ENCODE measurements at places on chromosomes 3 and 15. TPM values are rescaled to one million over a fixed set of nuclear protein-coding genes. Genes with fewer than 3 reads are reported as not detected.

Gene HDGFL3
- 10.1 TPM for total RNA-seq

Gene RBP2
- total RNA-seq, result not detected

Gene LIPC
- total RNA-seq, result not detected

Gene IL5RA
- not detected for total RNA-seq

Gene GPR160
- 11.1 TPM for total RNA-seq

Gene MED12L
- 3.0 TPM for total RNA-seq

DNA sequence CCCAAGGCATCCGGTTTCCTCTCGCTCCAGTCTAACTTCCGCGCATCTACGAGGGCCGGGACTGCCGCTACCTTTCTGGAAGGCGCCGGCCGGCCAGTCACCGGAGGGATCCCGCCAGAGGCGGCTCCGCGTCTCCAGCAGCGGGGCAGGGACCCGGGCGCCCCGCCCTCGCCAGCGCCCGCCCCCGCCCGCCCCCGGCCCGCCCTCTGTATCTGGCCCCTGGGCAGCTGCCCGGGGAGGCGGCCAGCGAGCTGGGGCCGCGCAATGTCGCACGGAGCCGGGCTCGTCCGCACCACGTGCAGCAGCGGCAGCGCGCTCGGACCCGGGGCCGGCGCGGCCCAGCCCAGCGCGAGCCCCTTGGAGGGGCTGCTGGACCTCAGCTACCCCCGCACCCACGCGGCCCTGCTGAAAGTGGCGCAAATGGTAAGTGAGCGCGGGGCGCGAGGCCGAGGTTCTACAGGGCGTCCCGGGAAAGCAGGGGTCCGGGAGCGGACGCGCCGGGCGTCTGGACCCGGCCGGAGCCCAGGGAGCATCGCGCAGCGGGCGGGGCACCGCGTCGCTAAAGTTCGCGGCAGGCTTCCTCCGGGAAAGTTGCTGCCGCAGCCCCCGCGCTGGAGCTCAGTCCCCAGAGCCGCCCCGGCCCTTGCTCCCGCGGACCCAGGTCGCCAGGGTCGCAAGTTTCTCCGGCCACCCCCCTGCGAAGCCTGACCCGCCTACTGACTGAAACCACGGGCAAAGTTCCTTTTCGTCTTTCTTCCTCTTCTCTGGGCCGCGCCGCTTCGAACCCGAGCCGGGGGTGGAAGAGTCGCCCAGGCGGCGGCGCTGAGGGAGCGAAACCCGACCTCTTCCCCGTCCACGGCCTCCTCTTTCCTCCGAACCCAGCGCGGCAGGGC, at the start of gene CMTM7:
Gene CMTM7, plus strand, starts transcription at position 211 of the 893 bp plus-strand sequence. Its CDS starts 54 bp downstream, at position 265.
- peak within 1 kb of the TSS; percentile 71 for H3K4me3 ChIP-seq
- no peaks in the 10 kb centered on the region for H3K27me3 ChIP-seq
- peak; percentile 85 for DNase-seq

- no peaks in the 10 kb centered on the region for H3K4me1 ChIP-seq
- H3K4me3 ChIP-seq, result no peak overlapping the region
- no peaks in the 10 kb centered on the region for H3K27me3 ChIP-seq
Observed at GRCh38 chr3:117705011-117705410, 995.4 kb downstream of the TUSC7 start.

GRCh38 chr3:49705390-49705960, 14.0 kb downstream of the AMIGO3 start:
- H3K4me1 ChIP-seq, result no peaks in the 10 kb centered on the region
- no peak for DNase-seq
- H3K27ac ChIP-seq, result no peak overlapping the region
- no peaks in the 10 kb centered on the region for H3K36me3 ChIP-seq
- H3K27me3 ChIP-seq, result no peaks in the 10 kb centered on the region

- DNase-seq, result no peak
- H3K4me3 ChIP-seq, result no peak overlapping the region
- H3K36me3 ChIP-seq, result no peaks in the 10 kb centered on the region
- no peak overlapping the region for H3K27ac ChIP-seq
Observed at GRCh38 chr3:24616110-24616829, 121.6 kb upstream of the THRB start.

DNA sequence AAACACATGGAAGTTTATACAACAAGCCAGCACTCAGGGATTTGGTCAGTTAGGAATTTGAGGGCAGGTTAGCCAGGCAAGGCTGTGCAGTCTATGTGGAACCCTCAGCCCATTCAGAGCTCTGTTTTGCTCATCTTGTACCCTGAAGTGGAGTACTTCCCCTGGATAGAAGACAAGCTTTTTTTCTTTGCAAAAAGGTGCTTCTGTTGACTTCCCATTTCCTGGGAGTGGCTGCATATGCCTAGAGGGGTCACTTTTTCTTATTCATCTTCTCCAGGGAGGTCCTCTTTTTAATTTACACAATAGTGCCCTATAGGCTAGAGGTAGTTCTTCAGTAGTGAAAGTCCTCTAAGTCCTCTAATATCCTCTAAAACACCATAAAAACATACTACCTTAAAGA, 225.0 kb upstream of the P2RY1 start:
- no peak overlapping the region for H3K4me3 ChIP-seq
- no peaks in the 10 kb centered on the region for H3K36me3 ChIP-seq
- no peaks in the 10 kb centered on the region for H3K4me1 ChIP-seq
- H3K27ac ChIP-seq, result no peak overlapping the region
- H3K27me3 ChIP-seq, result no peaks in the 10 kb centered on the region

DNA sequence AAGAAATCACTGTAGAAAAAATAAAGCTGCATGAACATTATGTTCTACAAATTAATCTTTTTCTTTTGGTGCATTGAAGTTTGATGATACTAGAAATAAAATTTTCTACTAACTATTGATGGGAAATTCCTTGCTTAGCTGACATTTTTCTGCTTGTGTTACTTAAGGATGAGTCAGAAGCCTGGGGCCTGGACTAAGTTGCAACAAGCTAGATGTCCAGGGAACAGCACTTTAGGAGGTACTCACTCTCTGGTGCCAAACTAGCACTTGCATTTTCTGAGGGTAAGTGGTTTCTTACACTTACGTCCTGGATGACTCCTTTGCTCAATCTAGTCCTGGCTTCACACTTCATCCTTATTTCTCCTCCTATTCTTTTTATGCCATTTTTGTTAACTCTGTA, 945.1 kb downstream of the IGSF11 start:
- H3K27ac ChIP-seq, result no peak overlapping the region
- no peak for DNase-seq
- H3K27me3 ChIP-seq, result no peaks in the 10 kb centered on the region
- no peak overlapping the region for H3K4me3 ChIP-seq
- no peaks in the 10 kb centered on the region for H3K4me1 ChIP-seq
- no peaks in the 10 kb centered on the region for H3K36me3 ChIP-seq

DNA sequence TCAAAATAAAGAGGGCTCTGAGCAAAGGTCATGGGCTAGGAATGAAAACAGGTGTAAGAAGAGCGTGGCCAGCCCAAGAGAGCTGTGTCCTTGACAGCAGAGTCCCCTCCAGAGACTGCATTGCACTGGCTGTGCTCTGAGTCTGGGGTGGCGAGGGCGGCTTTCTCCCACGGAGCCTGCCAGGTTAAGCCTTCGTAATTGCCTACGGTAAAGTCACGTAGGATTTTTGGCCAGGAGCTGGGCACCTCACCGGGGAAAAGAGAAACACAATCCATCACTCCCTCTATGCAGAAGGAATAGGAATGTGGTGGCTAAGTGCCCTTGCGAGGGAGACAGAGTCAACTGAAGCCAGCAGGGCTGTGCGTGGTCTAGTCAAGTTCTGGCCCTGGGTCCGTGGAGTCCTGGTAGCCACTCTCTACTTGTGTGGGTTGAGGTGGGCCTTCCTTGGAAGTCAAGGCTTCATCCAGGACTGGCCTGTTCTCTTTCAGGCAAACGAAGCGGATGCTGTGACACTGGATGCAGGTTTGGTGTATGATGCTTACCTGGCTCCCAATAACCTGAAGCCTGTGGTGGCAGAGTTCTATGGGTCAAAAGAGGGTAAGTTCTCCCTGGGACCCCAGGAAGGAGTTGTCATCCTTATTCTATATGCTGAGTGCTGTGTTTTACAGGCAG, 7.0 kb downstream of the TF start:
- no peak overlapping the region for H3K27ac ChIP-seq
- no peaks in the 10 kb centered on the region for H3K36me3 ChIP-seq
- no peak for DNase-seq
- H3K27me3 ChIP-seq, result peaks cover 8% of the 10 kb centered on the region

DNA sequence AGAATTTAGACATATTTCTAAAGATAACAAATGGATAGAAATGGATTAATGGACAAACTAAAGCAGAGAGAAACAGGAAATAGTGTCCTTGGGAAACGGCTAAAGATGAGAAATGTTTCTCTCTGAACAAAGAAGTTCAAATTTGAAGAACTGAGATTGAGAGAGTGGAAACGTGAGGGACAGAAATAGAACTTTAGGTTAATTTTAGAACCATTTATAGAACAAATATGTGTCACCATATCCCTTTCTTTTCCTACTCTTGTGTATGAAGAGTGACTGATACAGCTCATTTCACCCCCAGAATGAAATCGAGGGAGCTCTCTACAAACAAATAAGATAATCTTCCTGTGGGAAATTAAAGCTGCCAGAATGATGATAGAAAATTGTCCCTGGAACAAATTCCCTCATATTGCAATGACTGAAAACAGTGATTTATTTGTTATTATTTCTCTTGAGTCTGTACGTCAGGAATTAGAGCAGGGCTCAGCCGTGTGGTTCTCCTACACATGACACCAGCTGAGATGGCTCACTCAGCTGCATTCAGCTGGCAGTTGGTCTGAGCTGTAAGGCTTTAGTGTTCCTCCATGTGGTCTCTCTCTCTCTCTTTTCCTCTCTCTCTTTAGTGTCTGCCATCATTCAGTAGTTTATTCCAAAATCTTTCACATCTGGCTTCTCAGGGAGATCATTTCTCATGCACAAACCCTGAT, 46.6 kb upstream of the ARPP21 start:
- H3K4me1 ChIP-seq, result no peaks in the 10 kb centered on the region
- H3K27me3 ChIP-seq, result no peaks in the 10 kb centered on the region
- no peak for DNase-seq
- H3K36me3 ChIP-seq, result no peaks in the 10 kb centered on the region
- H3K4me3 ChIP-seq, result no peak overlapping the region
- H3K27ac ChIP-seq, result no peak overlapping the region

DNA sequence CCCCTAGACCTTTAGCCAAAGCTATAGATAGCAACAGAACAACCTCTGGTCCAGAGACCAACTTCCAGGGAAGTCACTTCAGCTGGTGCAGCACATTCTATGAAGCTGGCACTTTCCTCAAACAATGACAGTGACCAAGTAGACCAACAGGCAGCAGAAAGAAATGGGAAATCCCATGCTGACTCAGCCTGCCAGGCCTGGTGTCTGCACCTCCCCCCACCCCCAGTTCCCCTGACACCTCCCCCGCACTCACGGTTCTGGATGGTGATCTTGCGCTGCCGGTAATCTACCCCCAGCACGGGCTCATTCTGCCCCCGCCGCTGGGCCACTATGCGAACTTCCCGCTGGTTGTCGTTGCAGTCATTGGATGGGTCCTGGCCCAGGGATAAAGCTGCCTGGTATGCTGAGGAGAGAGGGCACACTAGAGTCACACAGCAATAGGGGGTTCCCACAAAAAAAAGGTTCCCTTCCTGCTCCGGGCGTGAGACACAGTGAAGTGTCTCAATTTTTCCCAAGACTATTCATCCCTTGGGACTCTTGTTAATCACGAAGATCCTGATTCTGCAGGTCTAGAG, 17.0 kb downstream of the ILDR1 start:
- H3K27me3 ChIP-seq, result no peaks in the 10 kb centered on the region
- no peaks in the 10 kb centered on the region for H3K4me1 ChIP-seq
- no peak overlapping the region for H3K4me3 ChIP-seq

DNA sequence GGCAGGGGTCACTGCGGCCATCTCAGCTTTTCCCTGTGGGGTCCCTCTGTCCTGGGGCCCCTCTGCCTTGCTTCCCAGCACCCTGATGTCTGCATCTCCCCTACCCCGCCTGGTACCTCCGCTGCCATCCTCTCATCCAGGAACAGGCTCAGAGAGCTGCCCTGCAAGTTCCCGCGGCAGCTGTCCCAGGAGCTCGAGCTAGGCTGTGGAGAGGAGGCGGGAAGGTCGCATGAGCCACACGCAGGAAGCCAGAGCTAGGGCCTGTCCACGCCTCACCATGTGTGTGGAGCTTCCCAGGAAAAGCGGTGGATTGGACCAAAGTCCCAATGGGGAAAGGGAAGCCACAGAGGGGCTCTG, 12.5 kb downstream of the PLA2G4B start:
- no peaks in the 10 kb centered on the region for H3K4me1 ChIP-seq
- no peak overlapping the region for H3K27ac ChIP-seq
- no peak overlapping the region for H3K4me3 ChIP-seq
- no peaks in the 10 kb centered on the region for H3K27me3 ChIP-seq

- no peaks in the 10 kb centered on the region for H3K36me3 ChIP-seq
- H3K27ac ChIP-seq, result no peak overlapping the region
- DNase-seq, result no peak
- no peaks in the 10 kb centered on the region for H3K4me1 ChIP-seq
Observed at GRCh38 chr15:92033314-92033713, 179.8 kb downstream of the SLCO3A1 start.

- H3K27me3 ChIP-seq, result no peaks in the 10 kb centered on the region
- H3K4me1 ChIP-seq, result no peaks in the 10 kb centered on the region
- peaks cover 16% of the 10 kb centered on the region for H3K36me3 ChIP-seq
- H3K27ac ChIP-seq, result no peak overlapping the region
- H3K4me3 ChIP-seq, result no peak overlapping the region
Observed at GRCh38 chr15:78170848-78171773, 21.9 kb downstream of the IDH3A start.

- no peaks in the 10 kb centered on the region for H3K4me1 ChIP-seq
- no peak overlapping the region for H3K27ac ChIP-seq
- no peak overlapping the region for H3K4me3 ChIP-seq
- no peaks in the 10 kb centered on the region for H3K27me3 ChIP-seq
- no peak for DNase-seq
- no peaks in the 10 kb centered on the region for H3K36me3 ChIP-seq
Observed at GRCh38 chr3:174387736-174388135, 471.4 kb upstream of the NAALADL2 start.
